ENCODE measurements at places on chromosomes 11 and 22. TPM values are rescaled to one million over a fixed set of nuclear protein-coding genes. Genes with fewer than 3 reads are reported as not detected.

Gene FADS3
- 55.7 TPM for total RNA-seq

Gene PHETA2
- not detected for total RNA-seq

Gene MRGPRX3
- not detected for total RNA-seq

Gene TRIM44
- 25.7 TPM for total RNA-seq

Gene OR5P2
- not detected for total RNA-seq

Gene SAA2
- not detected for total RNA-seq

Gene OR10D3
- not detected for total RNA-seq
